ENCODE measurements at places on chromosomes 1 and 21.

- DNase-seq = no peak
Measured at GRCh38 chr1:23370330-23370708, 683 bp upstream of the ZNF436 start.

- DNase-seq = no peak
Measured at GRCh38 chr1:35554266-35555211, 2.7 kb downstream of the KIAA0319L start.

DNA sequence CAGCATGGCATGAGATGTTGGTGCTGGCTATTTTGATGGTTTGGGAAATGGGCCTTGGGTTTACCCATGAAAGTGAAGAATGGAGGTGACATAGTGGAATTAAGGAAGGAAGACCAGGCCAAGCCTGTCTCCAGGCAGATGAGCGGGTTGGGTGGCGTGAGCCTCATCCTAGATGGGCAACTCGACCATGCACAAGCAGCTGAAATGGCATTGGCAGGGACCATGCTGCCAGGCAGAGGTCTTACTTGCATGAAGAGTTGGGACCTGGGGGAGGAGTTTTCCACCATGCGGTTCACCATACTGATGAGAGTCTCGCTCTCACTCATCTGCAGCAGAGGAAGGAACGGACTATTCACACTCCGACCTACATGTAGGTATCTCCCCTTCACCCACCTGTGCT, 37.5 kb upstream of the GOLT1A start:
- DNase-seq = no peak

- DNase-seq = no peak
Measured at GRCh38 chr1:162475539-162476185, 22.0 kb upstream of the UHMK1 start.

DNA sequence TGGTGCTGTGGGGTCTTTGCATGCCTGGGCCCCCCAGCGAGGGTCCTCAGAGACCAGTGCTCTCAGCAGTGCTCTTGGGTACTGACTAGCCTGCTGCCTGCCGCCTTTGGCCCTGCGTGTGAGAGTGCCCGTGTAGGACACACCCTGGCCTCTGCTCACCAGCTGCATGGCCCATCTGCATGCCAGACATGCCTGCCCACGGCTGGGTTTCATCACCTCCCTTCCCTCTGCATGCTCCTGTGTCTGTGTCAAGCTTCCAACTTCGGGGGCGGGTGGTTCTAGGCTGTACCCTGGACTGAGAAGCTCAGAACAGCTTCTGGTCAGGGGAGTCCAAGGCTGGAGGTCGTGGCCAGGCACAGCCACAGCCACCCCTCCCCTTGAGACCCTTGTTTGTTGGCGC, 56.9 kb downstream of the PTPRF start:
- DNase-seq = no peak

DNA sequence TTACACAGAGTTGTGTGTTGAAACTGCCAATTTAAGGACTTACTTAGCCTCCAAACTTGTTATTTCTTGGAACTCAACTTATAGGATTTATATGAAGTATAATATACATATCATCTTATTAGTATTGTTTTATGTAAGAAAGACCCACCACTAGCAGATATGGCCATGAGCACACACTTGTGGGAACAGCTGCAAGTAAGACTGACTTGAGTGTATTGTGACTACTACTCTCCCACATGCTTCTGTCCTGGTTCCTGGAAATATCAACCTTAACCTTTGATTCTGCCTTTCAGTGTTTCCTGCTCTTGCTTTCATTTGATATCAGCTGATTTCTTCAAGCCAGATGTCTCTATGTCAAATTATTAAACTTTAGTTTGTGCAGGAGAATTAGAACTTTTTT, 175.3 kb downstream of the MAGI3 start:
- no peak for DNase-seq

GRCh38 chr1:73096841-73097240, 814.5 kb upstream of the NEGR1 start:
- no peak for DNase-seq

DNA sequence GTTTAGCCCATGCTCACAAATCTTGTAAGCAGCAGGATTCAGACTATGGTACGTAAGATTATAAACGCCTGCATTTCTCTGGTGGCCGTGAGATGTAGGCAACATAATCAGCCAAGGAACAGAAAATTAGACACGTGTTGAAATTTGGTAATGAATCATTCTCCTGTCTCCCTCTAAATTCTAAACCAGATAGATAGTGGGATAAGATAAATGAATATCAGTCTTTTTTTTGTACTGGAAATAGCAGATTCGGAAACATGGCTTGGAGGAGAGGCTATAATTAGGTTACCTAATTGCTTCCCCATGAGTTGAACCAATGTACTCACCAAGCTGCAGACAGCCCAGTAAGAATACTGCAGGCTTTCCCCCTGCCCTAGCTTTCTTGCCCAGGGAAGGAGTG, 172.3 kb downstream of the TGFB2 start:
- no peak for DNase-seq

- no peak for DNase-seq
Measured at GRCh38 chr21:29550205-29550604, 251.5 kb downstream of the BACH1 start.

DNA sequence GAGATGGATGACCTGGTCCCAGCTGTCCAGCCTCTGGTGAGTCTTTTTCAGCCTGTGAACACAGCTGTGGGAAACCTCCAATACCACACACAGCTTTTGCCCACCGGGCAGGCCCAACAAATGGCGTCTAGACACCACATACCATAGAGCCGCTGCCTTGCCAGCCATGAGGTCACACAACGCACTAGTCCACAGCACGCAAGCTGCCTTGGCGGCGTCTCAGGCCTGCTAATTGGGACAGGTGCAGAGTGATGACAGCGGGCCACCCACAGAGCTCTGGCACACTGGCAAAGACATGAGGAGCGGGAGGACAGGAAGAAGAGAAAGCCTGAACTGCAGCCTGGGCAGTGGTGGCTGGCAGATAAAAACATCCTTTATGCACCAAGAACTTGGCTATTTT, 125.5 kb downstream of the ADAMTS1 start:
- no peak for DNase-seq

- no peak for DNase-seq
Measured at GRCh38 chr1:245215071-245215470, 60.3 kb downstream of the KIF26B start.

Data from activated B cell treated with CpG ODN at 0.5 μM for 24 hours (primary cell).